ENCODE measurements at places on chromosomes 3 and 15.

GRCh38 chr3:43010638-43011037 lies 31.5 kb downstream of the GASK1A start:
- DNase-seq: no peak

DNA sequence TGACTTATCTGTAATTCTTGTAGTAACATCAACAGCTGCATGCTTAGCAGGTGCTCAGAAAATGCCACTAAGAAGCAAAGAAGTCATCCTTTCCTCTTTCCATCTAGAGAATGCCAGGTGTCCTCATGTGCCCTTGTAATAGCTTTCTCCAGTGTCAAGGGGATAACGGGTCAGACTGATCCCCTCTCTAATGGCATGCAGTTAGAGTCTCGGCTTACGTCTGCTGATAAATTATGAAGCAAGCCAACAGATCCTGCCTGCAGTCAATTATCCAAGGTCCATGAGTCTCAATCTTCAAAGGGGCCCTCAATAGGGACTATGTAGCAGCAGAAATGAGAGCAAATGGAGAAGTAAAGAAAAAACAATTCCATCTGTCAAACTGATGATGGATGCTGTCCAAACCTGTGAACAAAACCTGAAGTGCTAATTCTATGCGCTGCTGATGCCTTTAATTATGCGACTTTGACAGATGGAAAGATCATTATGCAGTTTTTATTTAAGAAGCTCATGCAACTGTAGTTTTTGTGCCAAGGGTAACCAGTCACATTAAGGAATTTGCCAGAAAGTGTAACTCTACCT lies 162.8 kb upstream of the PEX5L start:
- no peak for DNase-seq

- DNase-seq: no peak
Observed at GRCh38 chr3:16148783-16149182, 25.7 kb upstream of the GALNT15 start.

DNA sequence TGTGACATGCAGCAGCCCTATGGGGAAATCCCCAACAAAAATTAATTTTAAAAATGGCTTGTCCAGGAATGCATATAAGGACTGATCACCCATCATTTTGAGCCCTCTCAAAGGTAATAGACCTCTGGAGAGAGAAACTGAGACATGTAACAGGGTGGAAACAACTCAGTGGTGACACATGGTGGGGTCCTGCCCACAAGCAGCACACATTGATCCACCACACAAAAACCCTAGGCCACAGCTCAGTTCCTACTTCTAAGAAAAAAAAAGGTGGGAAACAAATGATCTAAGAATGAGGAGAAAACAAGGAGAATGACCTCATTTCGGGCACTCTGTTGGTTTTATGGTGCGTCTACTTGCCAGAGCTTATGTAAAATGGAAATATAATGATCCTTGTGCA lies 1.9 kb upstream of the SLC41A3 start:
- DNase-seq: no peak

Data from CD4-positive, alpha-beta T cell treated with Interferon alpha-2 for 1 hour (primary cell).